RCC 7860 (cell line): ENCODE measurements at places on chromosomes 12 and 14.

DNA sequence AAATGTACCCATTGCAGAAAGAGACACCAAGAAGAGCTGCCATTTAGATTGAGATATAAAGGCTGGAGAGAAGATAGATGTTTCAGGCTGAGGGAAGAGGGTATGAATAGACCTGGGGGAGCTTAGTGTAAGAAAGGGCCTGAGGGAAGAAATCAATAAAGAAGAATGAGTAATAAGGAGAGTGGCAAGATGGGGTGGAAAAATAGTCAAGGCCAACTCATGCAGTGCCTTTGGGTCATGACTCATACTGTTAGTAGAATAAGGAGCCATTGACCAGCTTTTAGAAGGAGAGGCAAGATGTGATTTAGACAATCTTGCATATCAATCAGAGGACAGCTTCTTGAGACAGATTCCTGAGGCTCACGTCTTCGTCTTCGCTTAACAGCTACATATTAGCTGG, 287.5 kb downstream of the DUSP6 start:
- DNase-seq = peak; percentile 76

GRCh38 chr12:94640134-94640928, 10.0 kb downstream of the TMCC3 start:
- peak; percentile 83 for DNase-seq

DNA sequence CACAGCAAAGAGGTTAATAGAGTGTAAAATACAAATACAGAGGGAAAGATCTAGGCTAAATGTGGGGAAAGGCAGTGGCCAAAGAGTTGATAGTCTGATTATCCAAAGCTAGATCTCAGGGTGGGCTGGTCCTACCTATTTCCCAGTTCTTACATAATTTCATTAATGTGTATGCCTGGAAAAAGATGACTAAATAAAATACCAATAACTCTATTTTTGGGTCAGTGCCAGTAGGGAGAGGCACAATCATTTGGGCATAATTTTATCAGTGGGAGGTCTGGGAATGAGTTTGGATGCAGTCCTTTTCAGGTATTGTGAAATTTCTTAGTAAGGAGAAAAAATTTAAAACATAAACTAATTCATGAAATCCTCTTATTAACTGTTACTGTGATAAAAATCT, 30.6 kb upstream of the CLEC14A start:
- no peak for DNase-seq

- no peak for DNase-seq
These were observed 7.8 kb downstream of the TRMT5 start for GRCh38 chr14:60973070-60973469.

DNA sequence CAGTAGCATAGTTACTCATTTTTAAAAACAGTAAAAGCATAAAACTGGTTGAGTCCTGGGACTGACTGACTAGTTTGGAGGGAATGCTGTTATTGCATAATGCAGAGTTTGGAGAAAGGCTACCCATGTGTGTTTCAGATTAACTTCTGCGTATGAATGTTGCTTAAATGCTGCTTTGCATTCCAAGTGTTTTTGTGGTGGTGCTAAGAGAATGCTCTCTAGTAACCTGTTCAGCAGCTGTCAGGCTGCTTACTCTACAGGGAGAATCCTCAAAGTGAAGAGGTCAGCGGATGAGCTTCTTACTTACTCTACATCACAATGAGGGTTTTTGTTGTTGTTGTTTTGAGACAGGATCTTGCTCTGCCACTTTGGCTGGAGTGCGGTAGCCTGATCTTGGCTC, 4.3 kb downstream of the DLST start:
- no peak for DNase-seq
